Epithelial cell of proximal tubule (primary cell): ENCODE measurements at places on chromosomes 7 and 10.

DNA sequence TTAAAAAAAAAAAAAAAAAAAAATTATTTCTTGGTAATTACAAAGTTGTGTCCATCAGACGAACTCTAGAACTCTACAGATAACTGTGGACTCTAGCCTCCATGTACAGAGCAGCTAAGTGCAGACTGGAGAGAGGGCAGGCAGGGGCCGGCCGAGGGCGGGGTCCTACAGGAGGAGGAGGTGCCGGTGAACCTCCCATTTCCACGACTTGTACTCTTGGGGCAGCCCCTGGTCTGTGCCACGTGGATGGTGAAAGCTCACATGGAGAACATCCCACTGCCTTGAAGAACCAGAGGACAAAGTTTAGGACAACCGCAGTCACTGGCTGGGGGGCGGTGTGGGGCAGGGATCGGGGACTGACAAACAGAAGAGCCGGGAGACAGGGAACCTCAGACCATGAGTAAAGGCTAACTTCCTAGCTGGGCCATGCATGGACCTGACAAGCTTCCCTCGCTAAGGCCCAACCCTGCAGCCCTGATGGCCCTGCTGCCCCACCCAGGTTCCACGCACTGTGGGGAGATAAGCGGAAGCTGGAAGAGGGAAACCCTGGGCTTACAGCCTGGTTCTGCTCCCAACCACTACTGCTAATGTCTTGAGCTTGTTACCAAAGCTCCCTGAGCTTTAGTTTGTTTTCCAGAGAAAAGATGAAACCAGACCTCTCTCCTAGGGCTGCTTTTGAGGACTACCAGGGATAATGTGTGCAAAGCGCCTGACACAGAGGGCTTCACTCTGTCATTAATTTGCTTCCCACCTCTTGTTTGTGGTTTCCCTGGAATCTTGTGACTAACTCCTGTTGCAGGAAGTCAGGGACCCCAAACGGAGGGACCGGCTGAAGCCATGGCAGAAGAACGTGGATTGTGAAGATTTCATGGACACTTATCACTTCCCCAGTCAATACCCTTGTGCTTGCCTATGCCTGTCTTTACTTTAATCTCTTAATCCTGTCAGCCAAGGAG lies 16.1 kb upstream of the SEC61G start:
- DNase-seq = no peak

- no peak for DNase-seq
These were observed 5.8 kb downstream of the LIPJ start for GRCh38 chr10:88592381-88592780.

DNA sequence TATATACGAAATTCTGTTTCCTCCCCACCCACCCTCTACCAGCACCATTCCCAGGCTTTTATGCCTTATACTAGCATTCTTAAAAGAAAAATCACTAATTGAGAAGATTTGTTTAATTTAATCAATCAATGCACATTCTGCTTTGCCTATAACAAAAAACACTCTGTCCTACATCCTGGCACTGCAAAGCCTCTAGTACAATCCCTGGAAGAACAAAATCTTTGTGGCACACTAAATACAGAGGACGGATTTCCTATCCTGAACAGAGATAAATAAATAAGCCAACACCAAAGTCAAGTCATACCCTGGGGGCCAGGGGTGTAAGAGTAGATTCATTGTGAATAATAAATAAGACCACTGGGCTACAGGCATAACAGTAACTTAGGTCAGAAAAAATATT lies 34.3 kb downstream of the USP54 start:
- DNase-seq = no peak

DNA sequence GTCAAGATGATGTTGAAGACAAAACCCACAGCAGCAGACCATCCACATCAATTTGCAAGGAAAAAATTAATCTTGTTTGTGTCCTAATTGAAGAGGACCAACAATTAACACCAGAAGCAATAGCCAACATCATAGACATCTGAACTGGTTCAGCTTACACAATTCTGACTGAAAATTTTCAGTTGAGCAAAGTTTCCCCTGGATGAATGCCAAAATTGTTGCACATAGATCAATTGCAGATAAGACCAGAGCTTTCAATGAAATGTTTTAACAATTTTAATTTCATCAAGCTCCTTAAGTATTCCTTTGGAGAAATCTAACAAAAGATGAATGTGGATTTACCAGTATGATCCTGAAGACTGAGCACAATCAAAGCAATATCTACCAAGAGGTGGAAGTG lies 168.6 kb downstream of the CTNNA3 start:
- no peak for DNase-seq

DNA sequence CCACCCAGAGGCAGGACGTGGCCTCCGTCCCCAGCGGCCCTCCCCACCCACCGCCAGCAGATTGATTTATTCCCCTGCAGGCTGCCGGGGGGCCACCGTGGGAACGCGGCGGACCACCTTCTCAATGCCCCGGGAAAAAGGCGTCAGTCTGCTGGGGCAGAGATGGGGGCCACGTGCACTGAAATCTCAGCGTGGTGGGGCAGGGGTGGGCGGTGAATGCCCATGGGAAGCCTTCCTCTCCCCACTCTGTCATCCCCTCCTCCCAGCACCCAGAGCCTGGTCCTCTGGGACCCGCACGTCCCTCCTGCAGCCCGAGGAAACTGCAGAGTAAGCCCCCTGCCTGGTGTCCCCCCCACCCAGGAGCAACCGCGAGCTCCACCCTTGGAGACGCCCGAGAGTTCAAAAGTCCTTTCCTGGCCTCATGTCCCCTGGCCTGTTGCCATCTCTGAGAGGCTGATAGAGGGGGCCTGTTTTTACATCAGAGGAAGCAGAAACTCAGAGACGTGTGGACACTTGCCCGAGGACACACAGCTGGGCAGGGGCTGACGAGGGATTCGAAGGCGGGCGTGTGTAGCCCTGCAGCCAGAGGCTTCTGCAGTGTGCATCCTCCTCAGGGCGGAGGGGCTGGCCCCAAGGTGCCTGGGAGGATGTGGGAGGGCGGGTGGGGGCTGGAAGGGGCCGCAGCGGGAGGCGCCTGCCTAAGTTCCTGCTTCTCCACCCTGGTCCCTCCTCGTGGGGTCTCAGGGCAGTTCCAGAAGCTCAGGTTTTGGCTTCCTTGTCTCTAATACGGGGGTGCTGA lies 21.8 kb downstream of the UNCX start:
- DNase-seq = no peak

GRCh38 chr10:97372233-97372875 lies 28.8 kb downstream of the RRP12 start:
- no peak for DNase-seq

DNA sequence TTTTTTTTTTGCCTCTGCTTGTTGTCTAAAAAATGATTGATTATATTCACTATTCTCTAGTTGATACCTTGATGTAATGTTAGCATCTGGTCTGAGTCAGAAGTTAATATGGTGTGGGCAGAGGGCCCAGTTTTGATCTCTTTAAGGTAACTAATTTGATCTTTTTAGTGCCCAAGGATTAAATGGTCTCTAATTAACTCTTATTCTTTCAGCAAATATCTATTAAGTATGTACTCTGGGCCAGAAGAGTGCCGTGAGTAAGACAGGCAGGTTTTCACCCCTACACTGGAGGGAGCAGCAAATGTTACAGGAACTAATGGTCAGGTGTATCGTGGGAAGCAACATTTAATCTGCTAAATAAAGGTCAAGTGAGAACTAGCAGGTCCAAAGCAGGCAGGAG lies 144.6 kb upstream of the COL1A2 start:
- DNase-seq = no peak

GRCh38 chr10:116241642-116242410 lies 31.2 kb downstream of the GFRA1 start:
- DNase-seq = no peak

DNA sequence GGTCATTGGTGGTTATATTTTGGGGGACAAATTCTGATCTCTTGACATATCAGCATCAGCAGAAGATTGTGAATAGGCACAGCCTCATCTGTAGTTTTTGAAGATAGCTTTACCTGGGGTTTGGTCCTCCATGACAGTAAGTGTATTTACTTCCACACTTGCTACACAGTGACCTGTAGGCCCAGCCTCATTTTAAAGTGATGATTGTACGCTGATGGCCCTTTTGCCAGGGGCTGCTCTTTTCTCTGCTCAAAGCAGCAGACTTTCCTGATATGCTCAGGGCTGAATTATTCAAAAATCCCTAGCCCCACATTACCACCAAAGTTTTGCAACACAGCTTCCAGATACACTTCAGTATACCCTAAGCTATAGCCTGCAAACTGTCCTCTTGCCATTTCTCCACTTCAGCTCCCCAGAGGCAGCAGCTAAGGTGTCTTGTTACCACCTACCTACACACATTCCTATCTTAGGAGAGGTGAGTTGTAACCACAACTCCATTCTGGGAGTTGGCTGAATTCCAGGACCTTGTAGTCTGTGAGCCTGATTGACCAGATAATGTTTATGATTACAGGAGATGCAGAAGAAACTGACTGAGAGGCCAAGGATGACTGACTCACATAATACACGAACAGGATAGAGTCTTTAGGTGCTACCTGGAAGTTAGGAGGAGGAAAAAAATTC lies 6.0 kb downstream of the ASB4 start:
- DNase-seq = no peak

DNA sequence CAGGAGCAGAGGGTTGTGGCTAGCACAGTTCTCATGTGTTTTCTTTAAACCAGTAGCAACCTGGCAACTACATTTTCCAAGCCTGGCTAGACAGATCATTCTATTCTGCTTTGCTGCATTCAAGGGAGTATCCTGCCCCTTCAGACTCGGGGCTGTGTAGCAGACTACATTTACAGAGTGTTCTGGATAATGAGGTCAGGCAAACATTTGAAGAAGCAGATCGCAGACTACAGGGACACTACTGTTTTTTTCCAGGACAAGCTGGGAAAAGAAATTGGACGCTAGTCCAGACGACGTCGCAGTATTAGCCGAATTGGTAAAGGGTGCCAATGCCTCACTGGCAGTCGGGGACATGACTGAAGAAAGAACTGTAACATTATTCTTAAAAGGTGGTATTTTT lies 61.0 kb upstream of the PAPSS2 start:
- DNase-seq = no peak

- DNase-seq = no peak
These were observed 53.0 kb downstream of the CUL2 start for GRCh38 chr10:35037104-35037503.

DNA sequence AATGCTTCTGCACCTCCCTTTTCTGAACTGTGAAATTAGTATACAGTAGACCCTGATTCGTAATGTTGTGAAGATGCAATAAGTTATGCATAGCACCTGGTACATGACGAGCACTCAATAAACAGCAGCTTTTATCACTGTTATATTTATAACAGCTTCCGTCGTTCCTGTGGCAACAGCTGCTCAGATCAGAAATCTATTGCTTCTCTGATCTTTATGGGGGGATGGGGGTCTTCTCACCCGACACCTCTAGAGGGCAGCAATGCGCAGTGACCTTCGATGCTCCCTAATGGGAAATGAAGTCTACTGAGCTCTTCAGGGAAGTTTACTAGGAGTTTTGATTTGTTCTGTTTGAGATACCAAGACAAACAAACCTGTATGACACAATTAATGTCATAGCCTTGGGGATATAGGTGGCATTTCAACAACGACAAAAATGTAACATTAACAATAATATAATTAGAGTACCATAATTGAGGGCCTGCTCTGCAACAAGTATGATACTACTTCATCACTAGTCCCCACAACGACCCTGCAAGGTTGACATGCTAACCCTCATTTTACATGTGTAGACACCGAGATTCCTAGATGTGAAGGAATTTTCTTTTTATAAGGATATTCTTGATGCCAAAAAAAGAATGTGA lies 289.6 kb downstream of the SFMBT2 start:
- no peak for DNase-seq

DNA sequence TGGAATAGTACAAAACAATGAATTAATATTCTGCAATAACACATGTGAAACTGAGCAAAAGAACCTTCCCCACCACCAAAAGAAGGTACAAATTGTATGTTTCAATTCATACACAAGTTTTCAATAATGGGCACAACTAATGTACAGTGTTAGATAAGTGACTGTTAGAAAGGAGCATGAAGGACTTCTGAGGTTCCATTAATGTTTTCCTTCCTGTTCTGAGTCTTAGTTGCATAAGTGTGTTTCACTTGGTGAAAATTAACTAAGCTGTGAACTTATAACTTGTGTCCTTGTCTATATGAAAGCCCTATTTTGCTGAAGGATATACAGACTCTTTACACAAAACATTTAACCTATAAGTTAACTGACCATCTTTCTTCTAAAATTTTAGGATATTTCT lies 8.2 kb downstream of the GSAP start:
- DNase-seq = no peak

GRCh38 chr10:70255329-70256299 lies 22.4 kb upstream of the PPA1 start:
- no peak for DNase-seq

GRCh38 chr10:110618230-110618610 lies 25.9 kb upstream of the RBM20 start:
- no peak for DNase-seq

GRCh38 chr7:75033064-75033463 lies 40.5 kb downstream of the RCC1L start:
- no peak for DNase-seq

DNA sequence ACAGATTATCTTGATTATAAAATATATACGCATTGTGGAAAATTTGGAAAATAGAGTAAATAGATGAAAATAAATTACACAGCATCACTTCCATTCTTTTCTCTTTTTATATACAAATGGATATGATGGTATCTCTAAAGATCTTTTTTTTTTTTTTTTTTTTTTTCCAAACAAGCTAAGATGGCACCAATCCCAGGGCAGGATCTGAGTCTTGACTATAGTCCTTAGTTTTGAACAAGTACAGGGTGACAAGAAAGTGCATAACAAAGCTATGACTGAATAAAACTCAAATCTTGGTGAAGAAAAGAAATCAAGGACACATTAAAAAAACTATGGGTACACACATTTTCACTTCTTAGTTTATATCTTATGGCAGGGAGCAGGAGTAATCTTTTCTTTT lies 42.6 kb upstream of the FAM133B start:
- no peak for DNase-seq

GRCh38 chr10:112177247-112177646 lies 6.3 kb downstream of the GPAM start:
- DNase-seq = no peak

GRCh38 chr10:73359492-73359891 lies 828 bp upstream of the CFAP70 start:
- DNase-seq = no peak

DNA sequence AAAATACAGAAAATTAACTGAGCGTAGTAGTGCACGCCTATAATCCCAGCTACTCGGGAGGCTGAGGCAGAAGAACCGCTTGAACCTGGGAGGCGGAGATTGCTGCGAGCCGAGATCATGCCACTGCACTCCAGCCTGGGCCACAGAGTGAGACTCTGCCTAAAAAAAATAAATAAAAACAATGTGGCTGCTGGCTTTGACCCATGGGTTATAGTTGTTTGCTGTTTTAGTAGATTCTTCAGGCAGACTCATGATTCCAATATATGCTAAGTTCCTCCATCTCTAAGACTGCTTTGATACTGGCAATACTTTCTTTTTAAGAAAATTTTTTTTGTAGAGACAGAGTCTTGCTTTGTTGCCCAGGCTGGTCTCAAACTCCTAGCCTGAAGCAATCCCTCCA lies 8.4 kb downstream of the OLAH start:
- DNase-seq = no peak
